ENCODE measurements at places on chromosomes 4 and X. TPM values are rescaled to one million over a fixed set of nuclear protein-coding genes. Genes with fewer than 3 reads are reported as not detected.

Gene ASB5
- total RNA-seq = 1.3 TPM

Gene GUCY1A1
- total RNA-seq = 34.2 TPM

Gene MAGED4B
- total RNA-seq = 2.2 TPM

Gene CCDC149
- total RNA-seq = 19.5 TPM

Gene RASL11B
- total RNA-seq = 8.0 TPM

Gene RHOXF2
- total RNA-seq = not detected

Gene PABPC5
- total RNA-seq = 1.2 TPM

Gene RTL9
- 0.15 TPM for total RNA-seq

Gene GAGE12F
- total RNA-seq = not detected

GRCh38 chr4:55002431-55002830, 123.0 kb downstream of the KDR start:
- no peak for DNase-seq

DNA sequence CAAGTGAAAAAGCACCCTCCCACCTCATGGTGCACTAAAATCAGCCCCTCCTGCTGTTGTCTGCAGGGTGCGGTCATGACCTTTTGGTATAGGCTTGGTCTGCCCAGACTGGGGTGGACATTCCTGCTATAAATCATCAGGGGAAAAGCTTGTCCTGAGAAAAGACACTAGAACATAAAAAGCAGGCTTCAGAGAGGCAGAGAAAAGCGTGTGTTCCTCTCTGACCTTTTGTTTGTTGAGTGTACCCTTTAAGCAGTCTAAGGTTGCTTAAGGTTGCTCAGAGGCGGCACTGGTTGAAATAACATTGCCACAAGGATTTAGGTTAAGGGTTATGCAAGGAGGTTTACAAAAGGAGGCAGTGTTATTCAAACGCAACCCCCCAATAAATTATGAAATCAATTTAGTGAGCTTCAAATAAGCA, 43.5 kb downstream of the CCDC158 start:
- no peak for DNase-seq

- DNase-seq = no peak
These were observed 96.4 kb upstream of the C1GALT1C1 start for GRCh38 chrX:120726294-120726693.

GRCh38 chr4:472881-473569, 25.9 kb downstream of the ZNF721 start:
- DNase-seq = no peak

DNA sequence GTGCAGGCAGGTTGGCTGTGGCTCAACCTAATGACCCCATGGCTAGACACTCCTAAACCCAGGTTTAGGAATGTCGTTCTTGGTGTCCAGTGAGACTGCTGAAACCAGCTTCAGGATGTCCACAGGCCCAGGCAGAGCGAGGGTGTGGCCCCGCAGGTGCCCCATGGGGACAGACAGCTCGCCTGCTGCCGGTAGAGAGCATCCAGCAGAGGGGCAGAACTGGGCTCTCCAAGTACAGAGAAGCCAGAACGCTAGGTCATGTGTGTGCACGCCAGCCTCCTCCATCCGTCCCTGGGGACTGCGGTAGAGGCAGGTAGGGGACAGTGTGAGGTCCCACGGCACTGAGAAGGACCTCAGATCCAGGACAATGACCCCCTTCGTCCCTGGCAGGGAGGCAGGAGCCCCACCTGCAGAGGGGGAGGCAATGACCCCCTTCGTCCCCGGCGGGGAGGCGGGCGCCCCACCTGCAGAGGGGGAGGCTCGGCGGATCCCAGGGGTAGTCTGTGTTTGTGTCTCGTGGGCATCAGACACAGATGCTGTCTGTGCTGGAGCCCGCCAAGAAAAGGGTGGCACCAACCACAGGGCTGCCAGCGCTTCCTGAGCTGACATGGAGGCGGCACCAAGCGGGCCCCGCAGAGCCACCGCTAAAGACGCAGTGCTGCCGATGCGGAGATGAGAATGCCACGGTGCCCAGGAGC, 118.4 kb downstream of the FAM53A start:
- DNase-seq = peak; percentile 12

GRCh38 chrX:129116676-129117470, 406.4 kb downstream of the SMARCA1 start:
- no peak for DNase-seq

- no peak for DNase-seq
These were observed 98.3 kb downstream of the ARHGAP24 start for GRCh38 chr4:85573270-85573669.

GRCh38 chrX:15277604-15278003, 7.7 kb upstream of the ASB9 start:
- no peak for DNase-seq

DNA sequence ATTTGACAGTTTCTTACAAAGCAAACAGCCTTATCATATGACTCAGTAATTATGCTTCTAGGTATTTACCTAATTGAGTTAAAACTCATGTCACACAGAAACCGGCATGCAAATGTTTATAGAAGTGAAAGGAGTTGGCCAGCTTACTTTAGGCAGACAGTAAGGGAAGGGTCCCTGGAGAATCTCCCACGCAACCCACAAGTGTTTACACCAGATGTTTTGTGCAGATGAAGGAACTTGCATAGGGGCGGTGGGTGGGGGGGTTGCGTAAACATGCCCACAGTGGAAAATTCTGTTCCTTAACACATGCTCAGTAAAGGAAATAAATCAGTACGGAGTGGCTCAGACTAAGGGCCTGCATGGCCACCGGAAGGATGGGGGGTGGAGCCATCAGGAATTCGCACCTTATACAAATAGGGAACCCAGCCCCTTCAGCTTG, 330.5 kb upstream of the AADAT start:
- DNase-seq = no peak

DNA sequence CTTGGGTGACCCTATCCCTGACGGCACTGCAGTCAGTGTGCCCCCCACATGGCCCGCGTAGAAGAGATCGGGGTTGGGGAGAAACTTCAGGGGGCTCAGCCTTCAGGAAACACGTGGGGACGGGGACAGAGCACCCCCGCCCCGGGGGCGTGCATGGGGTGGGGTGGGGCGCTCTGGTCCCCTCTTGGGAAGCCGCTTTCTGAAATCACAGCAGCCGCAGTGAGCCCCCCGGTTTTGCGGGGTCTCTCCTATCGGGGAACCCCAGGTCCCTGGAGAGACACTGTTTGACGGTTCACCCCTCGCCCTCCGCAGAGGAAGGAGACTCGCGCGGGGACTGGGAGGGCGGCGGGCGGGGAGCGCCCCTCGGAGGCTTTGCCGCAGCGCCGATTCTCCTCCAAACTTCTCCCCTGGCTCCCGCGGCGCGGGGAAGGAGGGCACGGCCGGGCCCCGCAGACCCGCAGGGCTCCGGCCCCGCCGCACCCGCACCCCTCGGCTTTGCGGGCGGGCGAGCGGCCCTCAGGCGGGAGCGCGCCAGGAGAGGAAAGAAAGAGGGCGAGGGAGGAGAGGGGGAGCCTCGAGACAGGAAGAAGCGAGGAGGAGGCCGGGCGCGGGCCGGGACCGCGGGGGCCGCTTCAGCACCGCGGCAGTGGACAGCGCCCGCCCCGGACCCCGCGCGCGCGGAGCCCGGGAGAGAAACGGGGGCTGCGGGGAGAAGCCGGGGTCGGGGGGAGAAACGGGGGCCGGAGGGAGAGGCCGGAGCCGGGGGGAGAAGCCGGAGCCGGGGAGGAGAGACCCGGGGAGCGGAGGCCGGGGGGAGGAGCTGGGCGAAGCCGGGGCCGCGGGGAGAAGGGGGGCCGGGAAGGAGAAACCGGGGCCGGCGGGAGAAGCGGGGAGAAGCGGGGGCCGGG, 612 bp downstream of the CPLX1 start:
- no peak for DNase-seq

GRCh38 chrX:119760026-119760877, 1.9 kb downstream of the SOWAHD start:
- DNase-seq = no peak

DNA sequence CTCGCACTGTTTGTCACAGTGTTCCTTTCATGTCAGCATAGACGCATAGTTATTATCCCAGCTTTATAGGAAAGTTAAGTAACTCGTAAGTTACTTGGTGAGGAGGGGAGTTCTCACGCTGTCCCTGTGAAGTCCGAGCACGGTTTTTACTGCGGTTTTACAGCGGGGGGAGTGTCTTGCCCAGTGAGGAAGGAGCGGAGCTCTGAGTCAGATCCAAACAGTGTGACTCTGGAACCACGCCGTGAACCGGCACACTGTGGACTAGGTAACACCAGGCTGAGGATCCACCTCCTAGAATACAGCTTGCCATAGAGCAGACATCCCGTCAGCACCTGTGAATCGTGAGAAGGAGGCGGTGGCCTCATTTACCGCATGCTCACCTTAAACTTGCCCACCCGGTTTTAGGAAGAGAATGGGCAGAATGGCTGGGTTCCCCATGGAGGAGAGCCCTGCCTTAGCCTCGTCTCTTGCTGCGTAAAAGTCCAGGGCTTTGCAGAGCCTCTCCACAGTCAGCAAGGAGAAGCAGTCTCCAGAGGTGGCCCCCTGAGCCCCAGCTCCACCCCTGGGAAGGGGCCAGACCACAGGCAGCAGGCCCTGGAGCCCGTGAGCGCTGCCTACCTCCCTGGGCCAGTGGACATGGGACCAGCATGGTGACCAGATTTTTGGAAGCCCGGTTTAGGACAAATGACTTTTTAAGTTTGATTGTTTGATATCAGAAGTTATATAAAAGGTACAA, 40.2 kb upstream of the HGFAC start:
- DNase-seq = no peak

DNA sequence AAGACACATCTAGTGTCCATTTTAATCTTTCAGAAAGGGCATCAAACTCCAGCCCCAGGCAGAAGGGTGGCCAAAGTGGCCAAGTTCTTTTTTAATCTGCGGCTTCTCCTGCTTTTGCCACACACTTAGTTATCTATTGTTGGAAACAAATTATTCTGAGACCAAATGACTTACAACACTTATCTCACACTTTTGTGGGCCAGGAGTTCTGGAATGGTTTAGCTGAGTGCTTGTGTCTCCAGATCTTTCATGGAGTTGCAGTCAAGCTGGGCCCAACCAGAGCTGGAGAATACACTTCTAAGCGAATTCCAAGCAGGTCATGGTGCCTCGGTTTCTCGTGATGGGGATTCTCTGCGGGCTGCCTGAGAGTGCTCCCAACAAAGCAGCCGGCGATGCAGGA, 4.0 kb downstream of the TXK start:
- no peak for DNase-seq

DNA sequence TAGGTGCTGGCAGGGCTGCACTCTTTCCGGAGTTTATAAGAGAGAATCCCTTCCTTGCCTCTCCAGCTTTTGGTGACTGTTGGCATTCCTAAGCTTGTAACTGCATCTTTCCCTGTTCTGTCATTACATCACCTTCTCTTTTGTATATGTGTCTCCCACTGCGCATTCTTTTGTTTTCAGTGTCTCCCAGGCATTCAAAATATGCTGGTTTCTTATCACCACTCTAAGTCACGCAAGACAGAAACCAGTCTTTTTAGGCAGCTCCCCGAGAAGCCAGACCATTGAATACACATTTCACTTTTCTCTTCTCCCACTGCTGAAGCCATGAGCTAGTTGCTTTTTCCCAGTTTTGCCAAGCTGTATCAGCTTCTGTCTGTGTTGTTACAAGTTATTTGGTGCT, 71.0 kb downstream of the LAS1L start:
- DNase-seq = no peak

- DNase-seq = no peak
These were observed 79.9 kb downstream of the RFC1 start for GRCh38 chr4:39286263-39286662.

GRCh38 chr4:150156543-150156942, 78.3 kb downstream of the DCLK2 start:
- DNase-seq = no peak

- no peak for DNase-seq
These were observed 30.6 kb downstream of the UGT2A3 start for GRCh38 chr4:68921051-68921450.

GRCh38 chr4:155789391-155789790, 30.6 kb downstream of the GUCY1B1 start:
- DNase-seq = no peak

DNA sequence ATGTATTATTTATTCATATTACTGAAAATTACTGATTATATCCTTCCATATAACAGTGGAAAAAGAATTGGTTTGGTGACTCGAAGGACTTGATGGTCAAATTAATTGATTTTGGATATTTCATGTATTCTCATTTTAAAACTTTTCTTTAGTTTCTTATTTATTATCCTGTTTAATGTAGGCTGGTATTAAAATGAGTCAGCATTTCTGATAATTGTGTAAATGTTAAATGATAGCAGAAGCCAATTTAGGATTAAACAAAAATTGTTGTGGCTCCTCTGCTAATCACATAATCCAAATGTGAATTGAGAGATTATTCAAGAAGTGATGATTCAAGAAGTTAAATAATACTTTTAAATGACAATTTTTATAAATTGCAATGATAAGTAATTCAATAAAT, 38.7 kb downstream of the PDLIM5 start:
- DNase-seq = no peak

- DNase-seq = no peak
These were observed 2.1 kb downstream of the BRWD3 start for GRCh38 chrX:80807606-80807991.

All from left cardiac atrium (tissue), 4 donors.